NCI-H526 (cell line): ENCODE measurements at places on chromosomes 2 and 18.

- DNase-seq, result no peak
These were observed 87.2 kb downstream of the PPP1R1C start for GRCh38 chr2:182072861-182073260.

DNA sequence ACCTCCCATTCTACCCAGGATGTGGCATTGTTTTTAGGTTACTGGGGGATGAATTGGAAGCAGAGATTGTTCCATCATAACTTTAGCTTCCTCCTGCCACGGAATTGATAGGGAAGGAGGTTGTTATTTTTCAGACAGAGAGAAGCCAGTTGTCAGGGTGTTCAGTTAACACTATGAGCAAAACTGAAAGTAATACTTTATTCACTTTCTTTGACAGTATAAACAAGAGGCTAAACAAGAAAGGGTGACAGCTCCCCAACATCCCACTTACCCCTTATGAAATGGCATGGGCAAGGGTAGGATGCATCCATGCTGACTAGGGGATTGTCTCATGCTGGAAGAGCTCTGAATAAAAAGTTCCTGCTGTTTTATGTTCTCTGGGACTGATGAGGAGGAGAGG, 36.4 kb upstream of the GAREM1 start:
- no peak for DNase-seq

DNA sequence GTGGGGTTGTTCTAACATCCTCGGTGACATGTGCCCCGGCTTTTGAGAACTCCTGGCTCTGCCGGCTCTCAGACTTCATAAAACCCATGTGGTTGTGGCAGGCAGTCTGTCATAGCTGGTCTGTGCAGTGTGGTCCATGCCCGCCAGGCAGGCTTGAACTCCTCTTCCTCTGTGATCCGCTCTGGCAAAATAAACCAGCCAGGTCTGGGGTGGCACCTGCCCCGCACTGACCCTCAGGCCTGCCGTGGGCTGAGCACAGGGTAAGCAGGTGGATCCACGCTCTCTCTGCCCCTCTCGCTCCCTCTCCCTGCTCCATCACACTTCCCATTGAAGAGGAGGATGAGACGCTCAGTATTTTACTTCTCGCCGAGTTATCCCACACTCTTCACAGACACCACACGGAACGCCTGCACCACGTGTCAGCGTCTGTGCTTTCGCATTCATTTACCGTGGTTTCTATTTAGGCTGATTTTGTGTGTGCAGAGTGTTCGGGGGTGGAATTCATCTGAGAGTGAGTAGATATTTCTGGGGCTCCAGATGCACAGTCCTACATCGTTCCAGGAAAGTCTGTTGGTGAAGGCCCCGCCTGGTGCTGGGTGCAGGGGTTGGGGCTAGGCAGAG, 56.4 kb downstream of the RTP5 start:
- no peak for DNase-seq

- DNase-seq, result no peak
These were observed 36.1 kb upstream of the B3GNT7 start for GRCh38 chr2:231359441-231359840.

DNA sequence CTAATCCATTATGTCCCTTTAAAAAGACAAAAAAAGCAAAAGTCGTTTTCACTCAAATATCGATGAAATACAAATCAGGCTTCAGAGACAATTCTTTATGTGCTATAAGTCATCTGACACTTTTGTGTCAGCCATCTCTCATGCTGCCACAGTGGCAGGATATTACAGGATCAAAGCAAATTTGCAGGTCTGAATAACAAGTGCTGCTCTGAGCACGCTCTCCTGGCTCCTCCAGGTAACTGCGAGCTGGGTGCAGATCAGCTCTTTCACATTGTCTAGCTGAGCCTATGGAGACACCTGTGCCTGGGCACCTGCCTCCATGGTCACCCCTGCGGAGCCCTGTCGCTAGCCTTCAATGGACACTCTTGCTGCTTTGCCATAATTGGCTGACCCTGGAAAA, 250.2 kb upstream of the RAB12 start:
- peak; percentile 31 for DNase-seq

DNA sequence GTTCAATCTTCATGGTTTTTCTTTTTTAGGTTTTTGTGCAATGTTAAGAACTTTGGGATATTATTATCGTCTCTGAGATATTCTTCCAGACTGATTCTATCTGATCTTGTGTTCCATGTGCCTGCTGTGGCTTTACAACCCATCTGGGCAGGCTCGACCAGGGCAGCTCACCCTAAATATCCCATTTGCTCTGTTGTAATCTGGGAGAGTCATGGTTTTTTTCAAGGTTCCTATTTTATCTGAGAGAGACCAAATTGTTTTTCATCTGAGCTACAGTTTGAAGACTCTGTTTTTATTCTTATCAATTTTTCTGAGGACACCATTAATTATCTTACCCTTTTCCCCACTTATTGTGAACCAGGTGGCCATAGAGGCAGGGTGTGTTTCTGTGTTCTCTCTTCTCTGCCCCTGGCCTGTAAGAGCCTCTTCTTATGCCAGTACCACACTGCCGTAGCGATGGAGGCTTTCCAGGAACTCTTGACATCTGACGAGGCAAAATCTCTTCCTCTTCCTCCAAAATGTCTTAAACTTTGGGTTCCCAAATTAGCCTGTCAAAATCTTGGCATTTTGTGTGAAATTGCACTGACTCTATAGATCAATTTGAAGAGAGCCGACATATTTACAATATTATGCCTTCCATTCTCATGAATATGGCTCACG, 3.1 kb downstream of the SP140L start:
- no peak for DNase-seq

- DNase-seq, result no peak
These were observed 104.1 kb upstream of the KCTD1 start for GRCh38 chr18:26652501-26652900.

GRCh38 chr2:191115391-191115790, 35.4 kb downstream of the STAT4 start:
- no peak for DNase-seq
